Upper lobe of right lung (tissue), 1 donor: ENCODE measurements at places on chromosomes 6 and 20. TPM values are rescaled to one million over a fixed set of nuclear protein-coding genes. Genes with fewer than 3 reads are reported as not detected.

Gene LMBRD1
- total RNA-seq, result 66.7 TPM

Gene MCCD1
- not detected for total RNA-seq

Gene FBXO9
- 101 TPM for total RNA-seq

DNA sequence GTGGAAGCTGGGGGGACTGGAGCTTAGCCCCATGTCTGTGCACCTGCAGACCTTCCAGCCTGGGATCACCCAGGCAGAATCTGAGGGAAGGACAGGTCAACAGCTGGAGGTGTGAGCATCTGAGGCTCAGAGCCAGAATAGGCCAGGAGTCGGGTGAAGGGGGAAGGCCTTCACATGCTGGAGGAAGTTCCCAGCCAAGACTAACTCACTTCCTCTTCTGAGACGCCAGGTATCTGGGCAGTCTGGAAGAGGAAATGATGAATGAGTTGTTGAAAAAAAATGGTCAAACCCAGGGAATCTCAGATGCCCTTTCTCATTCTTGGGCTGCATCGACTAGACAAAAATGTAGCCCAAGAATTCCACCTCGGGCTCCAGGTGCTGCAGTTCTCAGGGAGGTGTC lies 73.6 kb upstream of the TIAM2 start:
- DNase-seq, result no peak

DNA sequence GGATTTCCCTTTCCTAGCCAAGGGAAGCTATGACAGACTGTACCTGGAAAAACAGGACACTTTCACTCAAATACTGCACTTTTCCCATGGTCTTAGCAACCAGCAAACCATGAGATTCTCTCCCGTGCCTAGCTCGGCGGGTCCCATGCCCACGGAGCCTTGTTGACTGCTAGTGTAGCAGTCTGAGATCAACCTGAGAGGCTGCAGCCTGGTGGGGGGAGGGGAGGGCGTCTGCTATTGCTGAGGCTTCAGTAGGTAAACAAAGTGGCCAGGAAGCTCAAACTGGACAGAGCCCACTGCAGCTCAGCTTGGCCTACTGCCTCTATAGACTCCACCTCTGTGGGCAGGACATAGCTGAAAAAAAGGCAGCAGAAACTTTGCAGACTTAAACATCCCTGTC lies 61.8 kb downstream of the EPM2A start:
- DNase-seq, result no peak

Gene ERVFRD-1
- total RNA-seq, result 0.55 TPM
